ENCODE measurements at places on chromosomes 3 and 15.

GRCh38 chr15:69154684-69155083, 5.8 kb upstream of the GLCE start:
- DNase-seq = no peak

DNA sequence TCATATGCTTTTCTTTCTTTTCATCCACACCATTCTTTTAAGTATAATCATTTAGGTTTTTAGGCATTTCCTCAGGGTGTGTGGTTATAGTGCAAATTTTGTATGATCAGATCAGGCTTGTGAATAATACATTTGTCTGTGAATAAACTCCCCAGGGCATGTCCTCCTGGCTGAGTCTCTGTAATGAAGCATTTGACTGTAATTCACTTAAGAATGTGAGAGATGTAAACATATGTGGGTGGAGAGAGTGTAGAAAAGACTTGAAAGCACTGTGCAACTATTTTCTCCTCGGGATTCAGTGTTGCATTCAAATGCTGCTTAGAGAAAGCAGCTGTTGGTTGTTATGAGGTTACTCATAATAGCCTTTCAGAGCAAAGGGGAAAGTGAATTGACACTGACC, 996.5 kb downstream of the TUSC7 start:
- DNase-seq = no peak

DNA sequence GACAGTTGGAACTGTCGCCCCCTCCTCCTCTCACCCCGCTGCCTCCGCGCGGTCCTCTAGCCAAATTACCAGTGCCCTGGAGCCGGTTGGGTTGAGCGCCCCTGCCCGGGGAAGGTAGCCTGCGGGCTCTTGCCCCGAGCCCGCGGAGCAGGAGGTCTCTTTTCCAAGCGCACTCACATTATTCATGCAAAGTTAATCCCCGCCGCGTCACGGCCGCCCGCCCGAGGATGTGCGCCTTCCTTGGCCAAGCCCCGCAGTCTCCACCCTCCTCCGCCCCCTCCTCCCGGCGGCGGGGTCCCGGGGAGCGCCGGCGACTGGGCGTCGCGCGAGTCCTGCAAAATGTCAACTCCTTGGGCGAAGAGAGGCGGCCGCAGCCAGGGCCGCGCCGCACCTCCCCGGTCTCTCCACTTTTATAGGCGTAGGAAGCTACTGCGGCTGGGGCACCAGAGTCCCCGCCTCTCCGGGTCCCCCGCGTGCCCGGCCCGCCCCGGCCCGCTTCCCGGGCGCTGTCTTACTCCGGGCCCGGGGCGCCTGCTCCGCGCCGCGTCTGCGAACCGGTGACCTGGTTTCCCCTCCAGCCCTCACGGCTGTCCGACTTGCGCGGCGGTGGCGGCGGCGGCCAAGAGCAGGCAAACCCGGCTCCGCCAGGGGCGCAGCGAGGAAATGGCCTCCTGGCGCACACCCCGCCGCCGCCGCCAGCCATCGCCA, at the start of gene THRB:
Gene THRB, minus strand, starts transcription at position 233 of the 708 bp plus-strand sequence.
- DNase-seq = no peak

DNA sequence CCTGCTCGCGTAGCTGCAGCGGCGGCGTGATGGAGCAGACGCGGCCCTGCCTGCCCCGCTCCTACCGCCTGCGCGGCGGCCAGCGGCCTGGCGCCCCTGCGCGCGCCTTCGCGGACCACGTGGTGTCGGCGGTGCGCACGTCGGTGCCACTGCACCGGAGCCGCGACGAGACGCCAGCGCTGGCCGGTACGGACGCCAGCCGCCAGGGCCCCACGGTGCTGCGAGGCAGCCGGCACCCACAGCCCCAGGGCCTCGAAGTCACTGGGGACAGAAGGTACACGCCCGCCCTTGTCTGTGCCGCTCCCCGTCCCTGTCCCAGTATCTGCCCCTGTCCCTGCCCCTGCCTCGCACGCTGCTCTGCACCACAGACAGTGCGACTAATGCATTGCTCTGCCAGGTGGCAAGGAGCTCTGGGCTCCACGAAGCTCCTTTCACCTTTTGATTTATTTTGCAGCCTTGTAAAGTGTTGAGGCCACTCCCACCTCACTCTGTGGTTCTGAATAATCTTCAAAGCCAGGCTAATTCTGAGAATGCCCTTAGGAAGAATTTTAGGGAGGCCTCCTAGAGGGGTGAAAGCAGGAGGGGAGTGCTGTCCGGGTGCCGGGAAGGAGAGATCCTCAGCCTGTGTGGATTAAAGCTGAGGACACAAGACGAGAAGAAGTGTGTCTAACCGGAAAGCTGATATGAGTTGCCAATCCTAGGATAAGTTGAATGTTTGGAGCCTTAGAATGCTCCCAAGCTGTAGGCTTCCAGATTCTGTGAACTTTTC, 100.0 kb downstream of the THSD4 start:
- DNase-seq = no peak

GRCh38 chr3:148646126-148646665, 51.5 kb upstream of the AGTR1 start:
- DNase-seq = no peak

GRCh38 chr3:109045271-109046040, 72.5 kb downstream of the MORC1 start:
- no peak for DNase-seq

- DNase-seq = no peak
Observed at GRCh38 chr3:111723293-111724215, 128.4 kb upstream of the ZBED2 start.

DNA sequence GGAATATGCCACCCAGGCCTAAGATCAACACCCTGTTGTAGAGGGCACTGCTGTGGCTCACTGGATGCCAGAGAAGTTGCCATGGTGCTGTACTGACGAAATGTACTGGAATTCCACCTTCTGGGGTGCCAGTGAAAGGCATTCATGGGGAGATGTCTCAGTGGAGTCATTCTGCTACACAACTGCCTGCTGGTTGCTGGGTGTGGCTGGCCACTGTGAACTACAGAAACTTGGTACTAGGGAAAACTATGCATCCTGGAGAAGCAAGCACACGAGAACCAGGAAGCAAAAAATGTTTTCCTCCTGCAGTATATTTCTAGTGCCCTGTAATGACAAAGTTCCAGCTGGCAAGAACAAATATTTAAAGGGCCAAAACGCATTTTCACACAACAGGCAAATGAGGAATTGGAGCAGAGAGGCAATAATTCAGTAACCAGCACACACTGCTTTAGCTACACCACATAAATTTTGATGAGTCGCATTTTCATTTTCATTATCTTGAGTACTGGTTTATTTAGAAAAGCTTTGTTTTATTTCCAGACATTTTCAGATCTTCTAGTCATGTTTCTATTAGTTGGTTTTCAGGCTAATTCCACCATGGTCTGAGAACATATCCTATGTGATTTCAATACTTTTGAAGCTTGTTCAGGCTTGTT, 18.3 kb upstream of the RFX7 start:
- no peak for DNase-seq

- no peak for DNase-seq
Observed at GRCh38 chr3:191005790-191006189, 143.3 kb upstream of the GMNC start.

DNA sequence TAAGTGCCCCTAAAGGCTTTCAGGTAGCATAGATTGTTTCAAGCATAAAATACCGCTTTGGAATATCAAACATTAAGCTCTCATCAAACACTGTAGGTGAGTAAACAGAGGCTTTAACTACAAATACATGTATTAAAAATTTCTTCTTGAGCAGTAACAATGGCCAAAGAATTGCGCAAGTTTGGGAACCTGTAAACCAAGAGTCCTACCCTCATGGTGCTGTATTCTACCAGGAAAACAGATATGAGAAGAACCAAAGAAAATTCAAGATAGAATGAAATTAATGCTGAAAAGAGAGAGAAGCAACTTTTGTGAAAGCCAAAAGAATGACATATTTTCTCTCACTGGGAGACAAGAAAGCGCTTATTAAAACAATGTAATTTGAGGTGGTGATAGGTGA, 45.5 kb downstream of the CPNE4 start:
- no peak for DNase-seq

DNA sequence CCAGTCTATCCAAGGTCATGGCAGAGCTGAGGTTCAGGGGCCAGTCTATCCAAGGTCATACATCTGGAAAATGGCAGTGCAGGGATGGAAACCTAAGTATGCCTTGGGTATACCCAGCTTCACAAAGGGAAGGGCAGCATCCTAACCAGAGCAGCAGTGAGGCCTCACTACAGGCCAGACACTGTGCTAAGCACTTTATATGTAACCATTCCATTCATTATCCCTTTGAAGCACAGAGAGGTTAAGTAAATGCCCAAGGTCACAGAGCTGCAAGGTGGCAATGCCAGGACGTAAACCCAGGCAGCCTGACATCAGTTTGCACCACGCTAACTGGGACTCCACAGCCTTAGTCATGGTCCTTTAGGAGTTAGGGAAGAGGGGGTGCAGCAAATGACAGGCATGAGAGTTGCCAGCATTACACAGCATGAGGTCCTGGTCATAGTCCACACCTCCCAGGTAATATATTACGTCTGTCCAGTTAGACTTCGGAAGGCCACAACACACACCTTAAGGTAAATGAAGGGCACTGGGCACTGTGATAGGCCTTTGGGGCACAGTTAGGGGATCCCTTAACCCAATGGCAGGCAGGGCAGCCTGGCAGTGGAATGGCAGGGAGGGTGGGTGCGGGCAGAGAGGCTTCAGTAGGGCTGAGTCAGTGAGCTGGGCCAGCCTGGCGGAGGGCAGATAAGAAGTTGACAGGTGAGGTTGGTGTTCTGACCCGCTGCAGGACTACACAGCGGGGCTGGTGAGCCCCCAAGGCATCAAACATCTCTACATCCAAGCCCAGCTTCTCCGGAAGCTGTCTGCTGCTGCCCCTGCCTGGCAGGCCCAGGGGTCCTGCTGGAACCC, 21.1 kb upstream of the CORO2B start:
- DNase-seq = no peak

GRCh38 chr3:117893638-117894037, 1141.0 kb downstream of the IGSF11 start:
- DNase-seq = no peak

DNA sequence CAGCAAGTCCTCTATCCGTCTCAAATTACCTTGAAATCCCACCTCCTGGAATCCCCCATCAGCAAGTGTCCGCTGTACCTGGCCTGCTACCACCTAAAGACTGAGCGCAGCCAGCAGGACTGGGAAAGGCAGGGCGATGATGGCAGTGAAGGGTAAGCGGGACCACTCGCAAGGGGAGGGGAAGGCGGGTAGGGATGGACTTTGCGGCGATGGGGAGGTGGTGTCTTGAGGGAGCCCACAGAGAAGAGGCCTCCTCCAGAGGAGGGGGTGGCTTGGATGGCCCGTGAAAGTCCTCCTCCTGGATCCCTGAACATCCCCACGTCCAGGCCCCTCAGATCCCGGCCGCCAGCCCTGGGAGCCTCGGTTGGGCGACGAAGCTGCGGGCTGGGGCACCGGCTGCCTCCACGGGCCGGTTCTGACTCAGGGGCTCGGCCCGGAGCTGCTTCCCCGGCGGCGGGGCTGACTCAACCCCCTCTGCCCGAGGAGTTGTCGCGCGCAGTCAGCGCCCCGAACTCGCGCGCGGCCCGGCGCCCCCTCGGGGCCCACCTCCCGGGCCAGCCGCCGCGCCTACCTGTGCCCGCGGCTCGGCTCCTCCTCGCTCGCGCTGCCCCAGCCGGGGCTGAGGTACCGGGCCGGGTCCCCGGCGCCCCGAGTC, 512 bp downstream of the LARP6 start:
- no peak for DNase-seq

GRCh38 chr3:13853256-13853977, 26.5 kb downstream of the WNT7A start:
- DNase-seq = no peak

- DNase-seq = no peak
Observed at GRCh38 chr3:71523628-71524027, 59.9 kb downstream of the FOXP1 start.

DNA sequence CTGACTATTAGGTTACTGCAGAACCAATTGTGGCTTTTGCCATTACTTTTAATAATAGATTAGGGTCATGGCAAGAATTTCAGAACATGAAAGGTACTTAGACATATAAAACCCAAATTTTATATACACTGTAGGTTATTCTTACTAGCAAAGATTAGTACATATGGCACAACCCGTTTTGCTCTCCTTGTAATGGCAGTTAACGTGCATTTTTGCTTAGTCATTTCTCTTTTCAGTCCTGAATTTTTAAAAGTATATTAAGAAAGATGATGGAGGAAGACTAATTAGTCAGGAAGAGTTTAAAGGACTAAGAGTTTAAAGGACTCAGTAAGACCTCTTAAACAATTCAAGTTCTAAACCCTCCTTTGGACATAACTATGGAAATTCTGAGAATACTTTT, 114.0 kb downstream of the PEAK1 start:
- DNase-seq = no peak

DNA sequence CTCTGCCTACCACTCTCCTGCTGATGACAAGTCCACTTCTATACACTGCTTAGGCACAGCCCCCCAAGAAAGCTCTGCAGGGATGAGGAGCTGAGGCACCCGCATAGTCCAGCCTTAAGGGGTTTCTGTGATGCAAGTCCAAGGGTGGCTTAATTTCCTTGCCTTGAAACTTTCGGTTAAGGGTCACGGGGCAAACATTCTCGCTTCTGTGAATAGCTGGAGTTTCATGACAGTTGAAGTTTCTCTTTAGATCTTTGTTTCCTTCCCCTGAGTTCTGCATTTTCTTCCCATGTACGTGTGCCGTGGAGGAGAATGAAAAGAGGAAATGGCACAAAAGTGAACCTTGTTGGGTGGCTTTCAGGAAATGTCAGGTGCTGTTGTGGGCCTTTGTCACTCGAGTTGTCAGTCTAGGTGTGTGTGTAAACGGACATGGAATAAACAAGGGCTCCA, 7.0 kb downstream of the GPR160 start:
- DNase-seq = no peak

DNA sequence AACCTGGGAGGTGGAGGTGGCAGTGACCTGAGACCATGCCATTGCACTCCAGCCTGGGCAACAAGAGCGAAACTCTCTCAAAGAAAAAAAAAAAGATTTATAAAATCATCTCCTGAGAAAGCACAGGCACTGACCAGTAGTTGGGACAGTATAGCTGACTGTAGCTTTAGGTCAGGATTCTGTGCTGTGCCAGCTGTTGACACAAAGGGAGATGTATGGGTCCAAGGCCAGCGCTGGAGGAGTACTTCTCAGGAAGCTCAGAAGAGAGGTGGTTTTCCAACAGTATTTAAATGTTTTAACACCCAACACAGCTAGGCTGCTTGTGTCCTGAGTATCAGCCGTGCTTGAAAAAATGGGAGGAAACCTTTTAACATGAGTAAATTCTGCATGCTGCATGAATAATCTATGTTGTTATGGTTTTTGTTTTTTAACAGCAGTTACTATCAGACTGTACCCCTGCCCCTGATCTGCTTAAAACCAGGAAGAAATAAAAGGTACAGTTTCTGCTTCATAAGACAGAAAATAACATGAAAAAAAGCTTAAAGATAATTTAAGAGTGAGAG, 6.5 kb downstream of the RAMAC start:
- DNase-seq = no peak

GRCh38 chr15:78623786-78624497, 3.1 kb upstream of the CHRNA3 start:
- no peak for DNase-seq
